T-cell (primary cell): ENCODE measurements at places on chromosomes 16 and 17. TPM values are rescaled to one million over a fixed set of nuclear protein-coding genes. Genes with fewer than 3 reads are reported as not detected.

DNA sequence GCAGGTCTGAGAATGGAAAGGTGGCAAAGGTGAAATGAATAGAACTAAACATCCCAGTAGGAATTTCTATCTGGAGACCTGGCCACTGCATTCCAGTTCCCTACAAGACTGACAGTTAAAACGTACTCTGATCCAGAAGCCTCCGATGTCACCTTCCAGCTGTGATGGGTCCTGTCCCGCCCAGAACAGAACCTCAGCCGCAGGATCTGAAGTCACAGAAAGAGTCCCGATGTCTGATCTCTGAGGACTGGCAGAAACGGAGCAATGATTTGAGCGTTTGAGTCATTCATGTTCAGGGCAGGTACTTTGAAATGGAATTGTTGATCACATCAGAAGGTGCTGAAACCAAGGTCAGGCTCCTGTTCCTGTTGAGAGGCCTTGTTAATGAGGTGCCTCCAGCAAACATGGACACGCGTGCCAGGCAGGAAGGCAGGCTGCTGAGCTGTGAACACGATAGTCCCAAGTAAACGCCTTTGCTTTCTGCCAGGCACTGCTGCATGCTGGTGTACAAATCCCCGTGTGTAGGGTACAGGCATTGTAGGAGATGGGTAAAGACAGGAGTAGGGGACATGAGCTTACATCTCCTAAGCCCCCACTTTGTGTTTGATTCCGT, 61.4 kb downstream of the VAT1L start:
- DNase-seq = no peak
- H3K4me1 ChIP-seq = no peaks in the 10 kb centered on the region
- H3K36me3 ChIP-seq = no peaks in the 10 kb centered on the region
- no peak overlapping the region for H3K4me3 ChIP-seq

GRCh38 chr17:6862825-6863224, 31.3 kb upstream of the TEKT1 start:
- H3K27me3 ChIP-seq = peaks cover 9% of the 10 kb centered on the region
- no peak overlapping the region for H3K27ac ChIP-seq

GRCh38 chr17:12627177-12627629, 38.5 kb upstream of the MYOCD start:
- H3K27me3 ChIP-seq = no peaks in the 10 kb centered on the region
- no peaks in the 10 kb centered on the region for H3K36me3 ChIP-seq
- no peak overlapping the region for H3K4me3 ChIP-seq
- no peak overlapping the region for H3K27ac ChIP-seq

- H3K27me3 ChIP-seq = no peaks in the 10 kb centered on the region
- no peak overlapping the region for H3K4me3 ChIP-seq
- no peaks in the 10 kb centered on the region for H3K4me1 ChIP-seq
- no peaks in the 10 kb centered on the region for H3K36me3 ChIP-seq
- no peak for DNase-seq
Observed at GRCh38 chr16:35714665-35715064, 2255.3 kb downstream of the TP53TG3F start.

GRCh38 chr16:333406-334094, 19.0 kb downstream of the AXIN1 start:
- no peaks in the 10 kb centered on the region for H3K36me3 ChIP-seq
- DNase-seq = no peak
- peaks cover 57% of the 10 kb centered on the region for H3K4me1 ChIP-seq
- H3K4me3 ChIP-seq = no peak overlapping the region
- no peaks in the 10 kb centered on the region for H3K27me3 ChIP-seq

DNA sequence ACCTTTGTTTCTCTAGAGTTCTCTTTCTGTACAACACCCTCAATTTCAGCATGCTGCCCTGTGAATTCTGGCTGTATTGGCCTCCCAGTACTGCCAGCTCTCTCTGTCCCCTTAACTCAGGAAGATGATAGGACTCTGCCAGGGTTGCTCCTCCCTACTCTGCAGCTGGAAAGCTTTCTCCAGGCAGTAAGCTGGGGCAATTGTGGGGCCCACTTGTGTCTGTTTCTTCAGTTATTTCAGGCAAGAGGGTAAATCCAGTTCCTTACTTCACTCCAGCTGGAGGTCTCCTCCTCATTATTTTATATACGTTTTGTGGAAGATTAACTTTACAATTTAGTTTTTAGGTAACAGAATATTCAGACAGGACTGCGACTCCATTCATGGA, 9.9 kb downstream of the C17orf100 start:
- H3K36me3 ChIP-seq = no peaks in the 10 kb centered on the region
- no peak overlapping the region for H3K4me3 ChIP-seq
- peaks cover 18% of the 10 kb centered on the region for H3K4me1 ChIP-seq

GRCh38 chr16:28279006-28279405, 13.3 kb upstream of the SBK1 start:
- H3K36me3 ChIP-seq = no peaks in the 10 kb centered on the region
- H3K4me1 ChIP-seq = peaks cover 26% of the 10 kb centered on the region
- H3K4me3 ChIP-seq = no peak overlapping the region

DNA sequence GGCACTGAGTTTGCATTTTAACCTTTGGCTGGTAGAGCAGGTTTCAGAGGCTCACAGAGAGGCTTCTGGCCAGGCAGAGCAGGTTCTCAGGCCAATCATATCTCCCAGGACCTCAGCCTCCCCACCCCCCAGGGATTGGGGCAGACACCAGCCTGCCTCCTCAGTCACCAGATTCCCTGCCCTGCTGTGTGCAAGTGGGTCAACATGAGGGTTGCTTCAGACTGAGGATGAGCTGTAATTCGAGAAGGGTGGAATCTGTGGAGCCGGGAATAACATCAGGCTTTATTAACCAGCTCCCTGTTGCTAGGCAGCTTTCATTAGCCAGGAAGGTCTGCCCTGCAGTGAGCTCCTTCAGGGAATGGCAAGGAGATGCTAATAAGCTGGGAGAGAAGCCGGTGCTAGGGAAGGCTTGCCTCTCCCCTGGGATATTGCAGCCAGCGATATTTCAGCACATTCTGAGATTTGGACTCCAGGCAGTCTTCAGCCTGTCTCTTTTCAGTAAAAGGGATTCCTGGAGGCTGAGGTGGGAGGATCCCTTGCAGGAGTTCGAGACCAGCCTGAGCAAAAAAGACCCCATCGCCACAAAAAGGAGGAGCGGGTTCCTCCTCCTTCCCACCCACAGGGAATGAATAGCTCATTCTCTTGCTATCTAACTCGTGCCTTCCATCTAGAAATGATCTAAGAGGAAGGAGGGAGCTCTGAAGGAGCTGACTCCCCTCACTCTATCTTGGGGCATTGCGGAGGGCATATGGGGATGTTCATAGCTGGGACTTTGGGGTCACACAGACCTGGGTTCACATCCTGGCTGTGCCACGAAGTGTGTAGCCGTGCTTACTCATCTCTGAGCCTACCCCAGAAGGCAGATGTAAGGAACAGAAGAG, 10.7 kb downstream of the SGSM2 start:
- DNase-seq = no peak
- peaks cover 1% of the 10 kb centered on the region for H3K4me1 ChIP-seq

GRCh38 chr17:20236578-20237227, 227.5 kb downstream of the SPECC1 start:
- no peaks in the 10 kb centered on the region for H3K36me3 ChIP-seq
- H3K4me1 ChIP-seq = peaks cover 15% of the 10 kb centered on the region
- H3K27ac ChIP-seq = no peak overlapping the region
- no peak for DNase-seq

- H3K27ac ChIP-seq = peak overlapping the region; percentile 6
- H3K4me3 ChIP-seq = peak overlapping the region; percentile 56
- no peaks in the 10 kb centered on the region for H3K36me3 ChIP-seq
- peaks cover 64% of the 10 kb centered on the region for H3K4me1 ChIP-seq
Observed at GRCh38 chr16:57544124-57544653, 1.7 kb downstream of the ADGRG5 start.

DNA sequence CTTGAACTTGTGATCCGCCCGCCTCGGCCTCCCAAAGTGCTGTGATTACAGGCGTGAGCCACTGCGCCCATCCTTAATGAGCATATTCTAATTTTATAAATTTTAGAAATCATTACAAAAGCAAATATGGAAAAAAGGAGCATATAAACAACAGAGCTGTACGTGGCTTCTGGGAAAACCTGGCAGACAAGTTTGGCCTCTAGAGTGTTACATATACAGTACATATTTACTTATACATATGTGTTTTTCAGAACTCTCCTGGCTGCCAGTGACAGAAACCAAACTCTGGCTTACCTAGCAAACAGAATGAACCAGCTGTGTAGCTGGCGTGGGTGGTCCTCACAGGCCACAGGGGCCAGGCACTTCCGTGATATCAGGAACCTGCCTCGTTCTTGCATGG, 10.1 kb downstream of the DRC3 start:
- H3K27me3 ChIP-seq = no peaks in the 10 kb centered on the region
- H3K4me1 ChIP-seq = no peaks in the 10 kb centered on the region
- H3K27ac ChIP-seq = no peak overlapping the region
- no peak overlapping the region for H3K4me3 ChIP-seq

DNA sequence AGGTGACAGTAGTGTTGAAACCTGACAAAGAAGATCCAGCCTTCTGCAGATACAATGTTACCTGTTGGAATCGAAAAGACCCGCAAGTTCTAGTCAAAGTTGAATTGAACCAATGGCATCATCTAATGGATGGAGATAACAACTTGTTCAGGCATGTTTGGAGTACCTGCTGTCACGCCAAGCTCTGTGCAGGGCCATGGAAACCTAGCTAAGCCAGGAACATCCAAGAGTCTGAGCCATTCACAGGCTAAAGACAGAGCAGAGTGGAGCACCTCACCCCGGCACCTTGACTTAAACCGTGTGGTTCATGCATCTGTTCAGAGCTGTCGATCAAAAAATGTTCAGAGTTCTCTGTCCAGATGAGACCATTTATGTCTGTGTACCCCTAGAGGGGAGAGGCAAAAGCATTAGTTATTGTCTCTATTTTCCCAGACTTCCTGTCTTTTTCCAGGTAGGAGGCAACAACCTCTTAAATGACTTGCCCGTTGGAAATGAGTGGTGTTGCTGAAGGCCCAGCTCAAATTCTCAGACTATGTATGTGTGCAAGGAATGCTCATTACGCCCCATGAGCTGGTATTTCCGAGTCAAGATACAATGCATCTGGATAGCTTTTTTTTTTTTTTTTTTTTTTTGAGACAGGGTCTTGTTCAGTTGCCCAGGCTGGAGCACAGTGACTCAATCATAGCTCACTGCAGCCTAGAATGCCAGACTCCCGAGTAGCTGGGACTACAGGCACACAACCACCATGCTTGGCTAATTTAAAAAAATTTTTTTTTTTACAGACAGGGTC, 44.9 kb upstream of the XYLT1 start:
- no peaks in the 10 kb centered on the region for H3K36me3 ChIP-seq
- H3K4me3 ChIP-seq = no peak overlapping the region
- DNase-seq = no peak

GRCh38 chr17:4999430-5000093, 1.8 kb downstream of the KIF1C start:
- no peak overlapping the region for H3K27ac ChIP-seq
- H3K27me3 ChIP-seq = peaks cover 2% of the 10 kb centered on the region
- DNase-seq = no peak
- H3K4me3 ChIP-seq = no peak overlapping the region
- H3K36me3 ChIP-seq = peaks cover 7% of the 10 kb centered on the region
- H3K4me1 ChIP-seq = peaks cover 26% of the 10 kb centered on the region

GRCh38 chr16:2787406-2787805, at the start of gene PRSS33:
Gene PRSS33, minus strand, starts transcription at chr16:2787560. Its CDS starts 1,013 bp downstream, at chr16:2786547.
- no peak within 1 kb of the TSS for H3K27ac ChIP-seq
- no peak for DNase-seq
- peaks cover 55% of the 10 kb centered on the region for H3K27me3 ChIP-seq

- peaks cover 13% of the 10 kb centered on the region for H3K4me1 ChIP-seq
- H3K27me3 ChIP-seq = peaks cover 3% of the 10 kb centered on the region
- no peak overlapping the region for H3K4me3 ChIP-seq
Observed at GRCh38 chr16:27311448-27311830, 2.3 kb upstream of the IL4R start.

GRCh38 chr17:74737299-74738050, 419 bp downstream of the RAB37 start:
- DNase-seq = peak; percentile 58
- no peaks in the 10 kb centered on the region for H3K27me3 ChIP-seq
- peaks cover 4% of the 10 kb centered on the region for H3K36me3 ChIP-seq
- H3K27ac ChIP-seq = peak overlapping the region; percentile 80
- peaks cover 37% of the 10 kb centered on the region for H3K4me1 ChIP-seq

- peak overlapping the region; percentile 67 for H3K27ac ChIP-seq
- peaks cover 41% of the 10 kb centered on the region for H3K4me1 ChIP-seq
- no peak for DNase-seq
- H3K27me3 ChIP-seq = no peaks in the 10 kb centered on the region
- H3K36me3 ChIP-seq = no peaks in the 10 kb centered on the region
- peak overlapping the region; percentile 41 for H3K4me3 ChIP-seq
Observed at GRCh38 chr16:15948532-15949209, 745 bp upstream of the ABCC1 start.

DNA sequence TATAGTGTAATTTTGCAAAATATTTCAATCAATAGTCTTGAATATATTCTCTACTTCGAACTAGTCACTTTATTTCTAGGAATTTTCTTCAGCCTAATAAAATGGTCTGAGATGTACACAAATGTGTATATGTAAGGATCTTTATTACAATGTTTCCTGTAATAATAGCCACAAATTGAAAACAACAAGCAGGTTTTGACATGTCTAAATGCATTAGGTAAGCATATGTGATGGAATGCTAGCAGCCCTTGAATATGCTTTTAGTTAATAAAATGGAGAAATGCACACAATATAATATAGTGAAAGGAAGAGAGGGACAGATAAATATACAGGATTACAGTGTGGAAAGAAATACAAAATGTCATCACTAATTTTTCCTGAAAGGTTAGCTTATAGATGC, 196.5 kb upstream of the IRX5 start:
- H3K36me3 ChIP-seq = no peaks in the 10 kb centered on the region
- no peak overlapping the region for H3K27ac ChIP-seq
- H3K27me3 ChIP-seq = no peaks in the 10 kb centered on the region
- no peak overlapping the region for H3K4me3 ChIP-seq

DNA sequence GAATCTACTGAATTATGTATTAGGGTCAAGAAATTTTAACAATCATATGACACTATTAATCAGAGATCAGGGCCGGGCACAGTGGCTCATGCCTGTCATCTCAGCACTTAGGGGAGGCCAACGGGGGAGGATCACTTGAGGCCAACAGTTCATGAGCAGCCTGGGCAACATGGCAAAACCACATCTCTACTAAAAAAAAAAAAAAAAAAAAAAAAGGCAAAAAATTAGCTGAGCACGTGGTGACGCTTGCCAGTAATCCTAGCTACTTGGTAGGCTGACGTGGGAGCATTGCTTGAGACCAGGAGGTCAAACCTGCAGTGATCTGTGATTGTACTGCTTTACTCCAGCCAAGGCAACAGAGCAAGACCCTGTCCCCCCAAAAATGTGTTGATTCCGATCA, 52.5 kb upstream of the CLEC3A start:
- peaks cover 17% of the 10 kb centered on the region for H3K27me3 ChIP-seq
- H3K4me1 ChIP-seq = no peaks in the 10 kb centered on the region
- no peak overlapping the region for H3K27ac ChIP-seq
- no peak for DNase-seq
- H3K36me3 ChIP-seq = no peaks in the 10 kb centered on the region

GRCh38 chr16:6643080-6643686, 689.5 kb upstream of the RBFOX1 start:
- peaks cover 7% of the 10 kb centered on the region for H3K27me3 ChIP-seq
- H3K4me1 ChIP-seq = no peaks in the 10 kb centered on the region
- H3K4me3 ChIP-seq = no peak overlapping the region
- H3K36me3 ChIP-seq = no peaks in the 10 kb centered on the region

TSPOAP1 gene
- total RNA-seq = 62.7 TPM

CHST4 gene
- not detected for total RNA-seq

GDPD1 gene
- total RNA-seq = 2.8 TPM

HBM gene
- not detected for total RNA-seq

NPW gene
- total RNA-seq = not detected

OGFOD1 gene
- total RNA-seq = 49.9 TPM

TBC1D26 gene
- not detected for total RNA-seq

SOX8 gene
- 5.9 TPM for total RNA-seq

SLC47A1 gene
- total RNA-seq = 0.66 TPM

NKIRAS2 gene
- total RNA-seq = 19.6 TPM
